ENCODE measurements at places on chromosomes 6 and 20.

GRCh38 chr6:117344444-117345291 is 79.3 kb downstream of the VGLL2 start:
- no peak for DNase-seq

GRCh38 chr6:168123165-168123911 is 44.3 kb upstream of the FRMD1 start:
- DNase-seq, result no peak

DNA sequence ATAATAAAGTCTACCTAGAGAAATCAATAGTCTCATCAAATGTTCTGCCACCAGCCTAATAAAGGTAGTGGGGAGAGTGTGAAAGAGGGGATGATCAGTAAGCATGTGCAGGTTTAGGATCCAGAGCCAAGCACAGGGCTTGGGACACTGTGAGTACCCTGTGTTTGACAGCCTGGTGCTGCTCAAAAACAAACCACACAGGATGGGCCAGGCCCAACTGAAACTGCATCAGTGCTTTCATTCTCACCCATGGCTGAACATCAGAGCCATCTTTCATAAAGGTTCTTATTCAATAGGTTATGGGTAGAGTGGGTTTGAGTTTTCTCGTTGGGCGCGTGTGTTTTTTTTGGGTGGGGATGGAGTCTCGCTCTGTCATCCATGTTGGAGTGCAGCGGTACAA is 87.3 kb upstream of the NHSL1 start:
- no peak for DNase-seq

DNA sequence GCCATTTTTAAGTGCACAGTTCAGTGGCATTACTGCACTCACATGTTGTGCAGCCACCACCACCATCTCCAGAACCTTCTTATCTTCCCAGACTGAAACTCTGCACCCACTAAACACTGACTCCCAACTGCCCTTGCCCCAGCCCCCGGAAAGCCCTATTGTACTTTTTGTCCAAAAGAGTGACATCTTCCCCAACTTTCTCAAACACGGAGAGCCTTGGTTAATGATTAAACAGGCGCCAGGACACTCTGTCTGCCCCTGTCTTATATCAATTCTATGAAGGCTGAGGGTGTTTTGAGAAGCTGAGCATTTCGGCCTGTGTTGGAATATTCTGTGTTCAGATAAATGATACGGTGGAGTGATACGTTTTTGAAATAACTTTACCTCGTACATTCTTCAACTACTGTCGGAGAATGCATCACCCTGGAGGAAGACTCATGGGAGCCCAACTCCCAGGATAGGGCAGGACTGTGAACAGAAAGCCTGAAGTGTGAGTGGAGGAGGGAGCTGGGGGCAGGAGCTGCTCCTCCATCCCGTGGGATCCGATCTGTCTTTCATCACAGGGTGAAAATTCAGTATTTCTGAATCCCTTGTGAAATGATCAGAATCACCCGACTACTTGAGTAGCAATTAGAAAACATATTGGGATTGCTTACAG is 68.7 kb upstream of the FOXC1 start:
- DNase-seq, result no peak

- no peak for DNase-seq
Measured at GRCh38 chr6:50722829-50723554, 9.7 kb downstream of the TFAP2D start.

GRCh38 chr6:34390531-34391472 is 1.7 kb downstream of the NUDT3 start:
- DNase-seq, result no peak

GRCh38 chr6:64258752-64259151 is 623.1 kb downstream of the PHF3 start:
- no peak for DNase-seq

DNA sequence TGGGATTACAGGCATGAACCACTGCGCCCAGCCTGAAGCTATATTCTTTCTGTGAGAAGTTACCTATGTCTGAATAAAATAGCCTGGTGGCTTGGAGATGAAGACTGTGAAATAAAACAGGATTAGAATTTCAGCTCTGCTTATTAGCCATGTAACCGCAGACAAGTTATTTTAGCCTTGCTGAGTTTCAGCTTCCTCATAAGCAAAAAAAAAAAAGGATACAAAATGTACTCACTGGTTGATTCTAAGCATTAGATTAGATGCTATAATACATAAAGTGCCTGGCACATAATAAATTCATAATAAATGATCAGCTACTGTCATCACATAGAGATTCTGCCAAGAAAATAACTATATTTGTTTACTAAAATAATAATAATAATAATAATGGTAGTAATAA is 98.8 kb downstream of the EPB41L2 start:
- DNase-seq, result no peak

DNA sequence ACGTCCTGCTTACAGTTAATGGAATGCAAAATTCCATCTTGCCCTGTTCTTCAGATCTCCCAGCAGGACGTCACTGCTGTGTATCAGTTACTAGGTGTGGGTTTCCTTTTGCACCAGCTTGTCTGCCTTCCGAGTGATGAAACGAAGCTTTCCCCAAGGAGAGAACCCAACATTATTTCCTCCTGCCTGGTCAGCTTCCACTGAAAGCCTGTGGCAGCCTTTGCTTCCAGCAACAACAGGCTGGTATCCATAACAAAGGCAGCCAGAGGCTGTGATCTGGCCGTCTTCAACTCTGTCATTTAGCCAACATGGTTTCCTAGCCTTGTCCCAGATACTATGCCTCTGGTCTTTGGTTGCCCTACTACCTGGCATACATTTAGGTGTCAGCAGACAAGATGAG is 78.9 kb upstream of the HEY2 start:
- DNase-seq, result no peak

GRCh38 chr20:15288106-15288505 is 950.7 kb upstream of the FLRT3 start:
- no peak for DNase-seq

GRCh38 chr6:102902471-102902870 is 1509.0 kb downstream of the GRIK2 start:
- no peak for DNase-seq

DNA sequence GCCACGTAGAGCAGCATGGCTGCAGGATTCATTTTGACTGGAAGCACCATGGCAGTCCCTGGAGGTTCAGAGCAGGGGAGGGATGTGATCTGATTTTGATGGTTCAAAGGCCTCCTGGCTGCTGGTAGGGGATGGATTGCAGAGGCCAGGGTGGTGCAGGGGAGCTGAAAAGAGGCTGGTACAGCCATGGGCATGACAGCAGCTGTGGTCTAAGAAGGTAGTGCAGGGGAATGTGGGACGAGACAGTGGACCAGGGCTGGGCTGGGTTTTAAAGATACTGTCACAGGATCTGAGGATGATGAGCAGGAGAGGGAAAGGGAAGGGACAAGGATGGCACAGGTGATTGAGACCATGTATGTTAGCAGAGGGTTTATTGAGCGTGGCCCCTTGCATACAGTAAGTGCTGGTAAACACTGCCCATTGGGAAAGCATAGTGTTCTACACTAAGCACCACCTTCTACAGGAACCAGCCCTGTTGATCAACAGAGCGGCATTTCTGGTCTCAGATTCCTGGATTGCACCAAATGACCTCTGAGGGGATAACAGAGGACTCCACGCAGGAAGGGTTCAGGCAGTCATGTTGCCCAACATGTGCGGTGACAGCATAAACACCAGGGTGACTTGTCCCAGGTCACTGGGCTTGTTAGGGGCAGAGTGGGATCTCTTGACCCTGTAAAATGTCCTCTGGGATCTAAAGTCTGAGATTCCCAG is 14.5 kb upstream of the SIRPA start:
- DNase-seq, result no peak

DNA sequence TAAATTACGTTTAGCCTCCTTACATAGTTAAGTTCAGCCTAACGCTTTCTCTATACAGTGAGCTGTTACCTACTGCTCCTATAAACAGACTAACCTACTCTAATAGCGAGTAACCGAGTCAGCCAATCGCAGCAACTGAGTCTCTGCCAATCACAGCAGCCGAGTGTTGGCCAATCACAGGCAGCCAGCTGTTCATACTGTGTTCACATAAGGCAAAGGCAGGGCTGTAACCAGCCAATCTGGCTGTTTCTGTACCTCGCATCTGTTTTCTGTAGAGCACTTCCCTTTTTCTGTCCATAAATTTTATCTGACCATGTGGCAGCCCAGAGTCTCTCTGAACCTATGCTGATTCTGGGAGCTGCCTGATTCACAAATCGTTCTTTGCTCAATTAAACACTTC is 263.9 kb upstream of the JARID2 start:
- no peak for DNase-seq

GRCh38 chr20:49590163-49591017 is 22.5 kb upstream of the PTGIS start:
- peak; percentile 56 for DNase-seq

GRCh38 chr6:169383265-169383664 is 129.6 kb upstream of the THBS2 start:
- no peak for DNase-seq

DNA sequence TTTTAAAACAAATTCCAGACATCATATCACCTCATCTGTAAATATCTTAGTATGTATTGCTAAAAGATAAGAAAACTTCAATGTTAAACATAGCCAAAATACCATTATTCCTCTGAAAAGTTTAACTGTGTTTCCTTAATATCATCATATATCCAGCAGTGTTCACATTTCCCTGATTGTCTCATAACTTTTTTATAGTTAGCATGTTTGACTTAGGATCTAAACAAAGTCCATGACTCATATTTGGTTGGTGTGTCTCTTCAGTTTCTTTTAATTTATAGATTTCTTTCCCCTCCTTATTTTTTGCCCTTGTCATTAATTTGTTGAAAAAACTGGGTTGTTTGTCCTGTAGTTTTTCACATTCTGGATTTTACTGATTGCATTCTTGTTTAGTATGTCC is 163.0 kb downstream of the RPS12 start:
- no peak for DNase-seq

DNA sequence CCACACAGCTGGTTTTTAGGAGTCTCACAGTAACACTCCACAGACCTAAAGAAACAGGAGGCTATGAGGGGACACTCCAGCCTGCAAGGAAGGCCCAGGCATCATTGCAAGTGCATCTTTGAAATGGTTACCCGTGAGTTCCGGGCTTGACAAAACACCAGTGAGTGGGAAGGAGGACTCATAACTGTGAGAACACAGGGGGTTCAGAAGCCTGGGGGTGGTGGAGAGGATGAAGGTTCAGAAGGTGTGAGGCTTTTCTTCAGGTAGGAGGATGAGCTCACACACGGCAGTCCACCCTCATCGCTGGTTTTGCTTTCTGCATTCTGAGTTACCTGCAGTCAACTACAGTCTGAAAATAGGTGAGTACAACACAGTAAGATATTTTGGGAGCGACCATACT is 39.9 kb downstream of the MAP7 start:
- DNase-seq, result no peak

DNA sequence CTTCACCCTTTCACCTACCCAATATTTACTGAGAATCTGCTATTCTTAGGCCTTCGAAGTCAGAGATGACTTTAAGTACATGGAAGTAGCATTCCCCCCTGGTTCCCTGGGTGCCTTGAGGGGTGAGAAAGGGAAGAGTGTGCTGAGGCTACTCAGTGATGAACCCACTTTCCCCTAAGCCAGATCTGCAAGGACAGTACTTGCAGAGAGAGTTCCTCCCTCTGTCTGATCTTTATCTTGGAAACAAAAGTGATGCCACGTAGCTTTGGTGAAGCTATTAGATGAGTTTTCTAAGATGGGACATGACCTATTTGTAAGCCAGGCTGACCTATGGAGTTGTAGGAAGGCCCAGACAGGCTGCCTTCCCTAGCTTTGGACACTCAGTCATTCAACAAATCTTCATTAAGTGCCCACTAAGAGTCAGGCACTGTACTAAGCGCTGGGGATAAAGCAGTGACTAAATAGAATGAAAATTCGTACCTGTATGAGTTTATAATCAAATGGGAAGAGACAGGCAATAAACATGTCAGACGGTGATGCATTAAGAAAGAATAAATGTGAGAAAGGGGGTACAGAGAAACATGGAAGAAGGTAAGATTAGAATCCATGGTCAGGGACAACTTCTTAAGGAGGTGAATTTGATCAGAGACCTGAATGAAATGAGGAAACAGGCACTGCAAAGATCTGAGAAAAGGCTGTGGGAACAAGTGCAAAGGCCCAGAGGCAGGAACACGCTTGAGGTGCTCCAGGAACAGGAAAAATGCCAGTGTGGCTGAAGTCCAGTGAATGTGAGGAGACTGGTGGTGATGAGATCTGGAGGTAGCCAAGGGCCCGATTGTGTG is 42.2 kb downstream of the BCL2L1 start:
- DNase-seq, result no peak

DNA sequence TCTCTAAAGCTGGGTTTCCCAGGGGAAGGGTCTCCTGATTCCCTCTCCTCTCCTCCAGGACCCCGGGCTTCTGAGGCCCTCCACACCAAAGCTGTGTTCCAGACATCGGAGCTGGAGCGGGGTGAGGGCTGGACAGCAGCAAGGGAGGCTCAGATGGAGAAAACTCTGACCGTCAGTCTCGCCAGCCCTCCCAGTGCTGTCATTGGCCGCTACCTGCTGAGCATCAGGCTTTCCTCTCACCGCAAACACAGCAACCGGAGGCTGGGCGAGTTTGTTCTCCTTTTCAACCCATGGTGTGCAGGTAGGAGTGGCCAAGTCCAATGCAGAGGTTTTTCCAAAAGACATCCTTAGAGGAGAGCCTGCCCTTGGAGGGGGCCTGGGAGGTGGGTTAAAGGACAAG is 14.4 kb downstream of the TGM6 start:
- DNase-seq, result no peak

DNA sequence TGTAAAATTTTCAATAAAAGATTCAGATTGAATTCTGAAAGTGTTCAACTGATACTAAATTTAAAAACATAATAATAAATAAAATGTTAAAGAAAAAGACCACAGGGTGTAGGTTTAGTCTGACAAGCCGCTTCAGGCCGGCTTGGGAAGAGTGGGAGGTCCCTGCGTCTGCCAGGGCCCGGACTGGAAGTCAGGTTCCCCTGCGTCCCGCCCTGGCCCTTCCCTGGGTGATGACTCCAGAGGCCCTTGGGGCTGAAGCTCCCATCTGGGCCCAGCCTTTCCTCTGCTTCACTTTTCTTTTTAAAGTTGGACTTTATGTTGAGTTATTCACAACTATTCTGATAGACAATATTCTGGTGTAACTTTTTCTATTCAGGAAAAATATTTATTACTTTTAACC is 93.3 kb downstream of the SMOC2 start:
- no peak for DNase-seq

DNA sequence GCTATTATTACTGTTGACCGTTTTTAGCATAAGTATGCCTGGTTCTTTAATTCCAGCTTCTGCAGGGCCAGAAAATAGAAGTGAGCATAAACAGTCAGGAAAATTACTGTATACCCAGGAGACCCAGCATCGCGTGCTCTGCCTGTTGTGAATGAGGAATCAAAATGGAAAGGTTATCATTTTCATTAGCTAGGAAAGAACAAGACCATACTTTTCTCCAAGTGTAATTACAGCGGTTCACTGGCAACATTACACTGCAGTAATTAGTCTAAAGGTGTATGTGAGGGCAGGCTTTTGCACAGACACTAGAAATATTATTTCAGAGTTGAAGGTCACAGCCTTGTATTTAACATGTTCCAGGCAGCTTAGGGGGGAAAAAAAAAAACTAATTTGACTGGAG is 403.8 kb upstream of the SOX4 start:
- no peak for DNase-seq

DNA sequence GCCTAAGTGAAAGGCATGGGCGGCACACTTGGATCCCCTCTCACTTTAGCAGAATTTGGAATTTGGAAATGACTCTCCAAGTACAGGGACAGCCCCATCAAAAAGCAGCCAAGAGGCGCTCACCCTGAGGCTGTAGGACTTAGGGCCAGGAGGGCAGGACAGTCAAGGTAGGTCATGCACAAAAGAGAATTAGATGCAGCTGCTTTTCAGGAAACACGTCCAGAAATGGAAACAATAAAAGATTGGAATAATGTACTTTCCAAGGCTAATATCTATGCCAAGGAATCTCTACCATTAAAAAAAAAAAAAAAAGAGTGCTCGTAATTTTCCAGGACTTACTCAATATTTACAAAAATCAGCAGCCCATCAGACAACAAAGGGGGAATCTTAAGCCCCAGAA is 19.9 kb downstream of the PREP start:
- no peak for DNase-seq
